Activated CD4-positive, alpha-beta T cell treated with anti-CD3 and anti-CD28 coated beads, Interleukin-2, amount 10 ng/mL, durations not matched to agents 24 days and 14 days (primary cell): ENCODE measurements at places on chromosomes 3 and 15.

DNA sequence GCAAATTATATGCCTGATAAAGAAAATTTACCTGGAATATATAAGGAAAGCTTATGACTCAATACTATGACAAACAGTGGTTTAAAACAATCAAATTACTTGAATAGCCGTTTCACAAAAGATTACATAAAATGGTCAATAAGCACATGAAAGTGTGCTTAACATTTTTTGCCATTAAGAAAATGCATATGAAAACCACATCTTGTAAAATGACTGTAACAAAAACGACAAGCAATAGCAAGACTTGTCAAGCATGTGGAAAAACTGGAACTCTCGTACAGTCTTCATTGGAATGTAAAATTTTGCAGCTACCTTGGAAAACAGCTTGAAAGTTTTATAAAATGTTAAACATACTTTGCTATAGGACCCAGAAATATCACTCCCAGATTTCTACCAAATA is 1110.3 kb downstream of the NAALADL2 start:
- no peak for DNase-seq

- DNase-seq = no peak
These were observed 813.5 kb downstream of the MCTP2 start for GRCh38 chr15:95044745-95045417.

DNA sequence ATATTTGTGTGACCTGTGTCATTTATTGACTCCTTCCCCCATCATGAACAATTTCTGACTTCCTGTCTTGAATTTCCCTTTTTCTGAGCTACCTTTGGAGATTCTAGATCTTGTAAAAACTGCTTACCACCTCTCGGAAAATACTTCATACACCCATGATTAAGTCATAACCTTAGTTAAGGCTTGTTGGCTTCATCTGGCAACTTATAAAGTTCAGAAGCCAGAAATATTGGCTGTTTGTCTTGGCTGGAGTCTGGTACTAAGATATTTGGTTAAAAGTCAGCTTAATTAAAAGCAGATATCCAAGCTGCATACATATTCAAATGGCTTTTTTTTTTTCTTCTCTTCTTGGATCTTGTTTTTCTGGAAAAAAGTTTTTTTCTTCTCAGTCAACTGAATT is 37.3 kb upstream of the B3GALNT1 start:
- no peak for DNase-seq

- peak; percentile 82 for DNase-seq
These were observed 2.7 kb downstream of the ADAMTS7 start for GRCh38 chr15:78808550-78808949.

GRCh38 chr3:20038699-20039465 is 1.4 kb upstream of the KAT2B start:
- DNase-seq = no peak

DNA sequence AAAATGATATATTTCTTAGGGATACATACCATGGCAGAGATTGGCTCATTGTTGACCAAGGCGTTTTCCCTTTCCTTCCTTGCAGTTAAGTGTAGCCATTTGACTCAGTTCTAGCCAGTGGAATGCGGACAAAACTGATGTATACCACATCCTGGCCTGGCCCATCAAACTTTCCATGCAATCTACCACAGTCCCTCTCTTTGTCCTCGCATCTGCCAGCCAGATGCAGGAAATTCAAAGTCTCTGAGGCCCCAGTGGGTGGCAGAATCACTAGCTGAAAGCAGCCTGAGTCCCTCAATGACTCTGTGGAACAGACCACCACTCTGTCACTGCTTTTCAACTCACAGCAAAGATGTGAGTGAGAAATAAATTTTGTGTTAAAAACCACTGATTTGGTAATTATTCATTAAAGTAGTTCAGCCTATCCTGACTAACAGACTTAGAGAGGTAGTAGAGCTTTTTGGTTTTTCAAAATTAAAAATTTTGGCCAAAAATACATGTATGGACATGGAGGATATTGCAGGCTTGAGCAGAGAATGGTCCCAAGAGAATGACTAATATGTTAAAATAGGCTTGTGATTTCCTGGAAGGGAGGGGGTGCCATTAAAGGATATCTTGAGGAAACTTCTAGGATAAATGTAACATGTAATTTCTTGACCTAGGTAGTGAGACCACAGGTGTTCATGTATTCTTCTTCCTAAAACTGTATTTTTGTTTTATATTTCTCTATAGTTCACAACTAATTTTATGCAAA is 10.9 kb downstream of the LRRFIP2 start:
- peak; percentile 67 for DNase-seq

DNA sequence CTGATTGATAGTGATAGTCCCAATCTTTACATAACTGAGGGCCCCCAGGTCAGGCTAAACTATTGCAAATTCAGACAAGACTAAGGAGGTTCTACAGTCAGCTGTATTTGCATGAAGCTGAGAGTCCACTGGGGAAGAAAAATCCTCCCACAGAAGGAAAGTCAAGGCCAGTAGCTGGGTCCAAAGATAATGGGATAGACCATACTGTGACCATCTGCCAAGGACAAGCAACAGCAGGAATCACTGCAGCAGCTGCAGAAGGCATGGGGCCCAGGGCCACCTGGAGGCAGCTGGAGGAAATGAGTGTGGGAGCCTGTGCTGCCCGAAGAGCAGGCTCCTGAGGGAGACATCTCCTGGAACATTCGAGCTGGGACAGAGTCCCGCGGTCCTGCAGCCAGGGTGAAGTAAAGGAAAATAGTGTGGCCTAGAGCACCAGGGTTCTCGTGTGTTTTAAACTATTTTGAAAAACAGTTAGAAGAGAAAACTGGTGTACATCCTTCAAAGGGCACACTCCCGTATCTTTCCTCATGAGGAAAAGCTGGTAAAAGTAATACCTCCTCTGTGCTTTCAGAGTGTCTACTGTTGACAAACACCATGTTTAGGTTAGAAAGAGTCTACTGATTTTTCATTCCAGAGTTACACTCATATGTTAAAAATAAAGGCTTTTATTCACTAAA is 13.2 kb upstream of the TMEM212 start:
- peak; percentile 61 for DNase-seq

DNA sequence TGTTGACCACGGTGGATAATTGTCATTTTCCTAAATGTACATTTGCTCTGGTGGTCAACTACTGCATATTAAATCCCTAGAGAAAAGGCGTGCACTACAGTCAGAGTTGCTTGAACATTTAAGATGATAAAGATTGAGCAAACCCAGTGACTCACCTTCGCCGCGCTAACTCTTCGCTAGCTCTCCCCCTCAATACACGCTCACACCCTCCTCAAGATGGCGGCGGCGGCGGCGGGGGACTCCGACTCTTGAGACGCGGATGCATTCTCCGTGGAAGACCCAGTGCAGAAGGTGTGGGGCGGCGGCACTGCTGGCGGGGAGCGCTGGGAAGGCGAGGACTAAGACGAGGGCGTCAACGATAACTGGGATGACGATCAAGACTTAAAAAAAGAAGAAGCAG is 79.8 kb upstream of the PFN2 start:
- no peak for DNase-seq
